Fibroblast of skin of back (primary cell): ENCODE measurements at places on chromosomes 1 and 21.
A peak's percentile ranks its signal among the peaks of the same experiment; 100 is the strongest.

GRCh38 chr1:28540651-28541050 is 12.2 kb upstream of the TRNAU1AP start:
- no peak for DNase-seq

DNA sequence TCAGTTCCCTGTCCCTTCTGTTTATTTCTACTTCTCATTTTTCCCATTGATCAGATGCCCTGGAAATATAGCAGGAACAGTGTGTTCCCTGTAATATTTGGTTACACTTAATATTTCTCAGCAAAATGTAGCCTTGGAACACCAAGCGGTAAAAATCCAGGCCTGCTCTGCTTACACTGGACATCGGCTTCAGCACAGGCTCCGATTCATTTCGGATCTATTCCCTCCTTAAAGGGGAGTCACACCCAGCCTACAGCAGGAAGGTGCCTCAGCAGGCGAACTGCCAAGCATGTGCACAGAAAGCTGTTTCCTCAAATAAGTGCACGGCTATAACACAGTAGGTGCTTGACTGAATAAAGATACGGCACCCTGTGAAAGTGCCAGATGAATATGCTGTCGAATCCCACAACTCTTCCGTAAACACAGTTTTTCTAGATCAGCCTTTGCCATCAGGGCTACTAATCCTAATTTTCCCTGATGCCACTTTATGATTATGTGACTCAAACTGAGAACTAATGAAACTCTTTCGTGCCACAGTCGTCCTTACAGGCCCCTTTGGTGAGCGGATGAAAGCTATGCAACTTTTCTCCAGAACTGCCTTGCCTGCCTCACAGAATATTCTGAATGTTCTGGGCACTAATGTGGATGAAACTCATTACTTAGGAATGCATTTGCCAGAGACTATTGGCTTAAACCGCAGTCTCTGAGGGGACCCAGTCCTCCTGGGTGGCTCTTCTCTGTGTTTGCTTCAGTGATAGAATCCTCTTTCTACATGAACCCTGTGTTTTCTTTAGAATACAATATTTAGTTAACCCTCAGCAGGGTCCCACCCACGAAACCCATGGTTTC is 275.5 kb upstream of the RUNX1 start:
- peak; percentile 97 for DNase-seq

DNA sequence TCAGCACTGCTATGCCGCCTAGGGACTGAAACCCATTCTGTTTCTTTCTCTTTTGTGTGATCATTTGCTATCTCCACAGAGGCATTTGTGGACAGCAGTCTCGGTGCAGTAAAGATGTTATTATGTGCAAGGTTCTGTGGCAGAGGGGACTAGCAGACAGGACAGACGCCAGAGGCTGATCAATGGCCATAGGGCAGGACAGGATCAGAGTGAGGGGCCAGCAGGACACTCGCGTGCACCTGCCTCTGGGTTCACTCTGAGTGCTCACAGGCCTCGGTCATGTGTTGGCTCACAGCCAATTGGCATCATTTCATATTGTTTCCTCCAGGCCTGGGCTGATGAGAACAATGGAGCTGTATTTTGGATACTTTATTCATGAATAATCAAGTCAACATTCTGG is 212.6 kb downstream of the TGFB2 start:
- peak; percentile 32 for DNase-seq

DNA sequence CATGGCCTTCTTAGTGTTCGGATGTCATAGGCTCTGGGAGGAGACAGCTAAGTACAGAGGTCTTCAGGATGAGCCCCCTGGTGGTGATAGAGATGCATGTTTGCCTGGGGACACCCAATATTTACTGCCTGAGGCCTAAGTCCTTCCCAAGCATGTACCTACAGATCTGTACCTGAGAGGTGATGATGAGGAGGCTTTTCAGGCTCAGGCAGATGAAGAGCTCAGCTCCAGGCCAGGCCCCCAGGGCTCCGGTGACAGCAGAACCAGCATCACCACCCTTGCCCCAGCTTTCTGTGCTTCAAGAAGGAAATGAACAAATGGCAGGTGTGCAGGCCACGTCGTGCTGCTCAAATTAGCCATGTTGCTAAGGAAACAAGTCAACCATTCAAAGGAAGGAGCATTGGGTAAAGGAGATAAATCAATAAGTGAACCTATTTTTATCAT is 21.1 kb downstream of the CACNA1E start:
- no peak for DNase-seq

GRCh38 chr1:32350785-32351398 is 11.4 kb downstream of the FAM229A start:
- no peak for DNase-seq

- DNase-seq: no peak
These were observed 32.7 kb downstream of the WDTC1 start for GRCh38 chr1:27267153-27267552.

DNA sequence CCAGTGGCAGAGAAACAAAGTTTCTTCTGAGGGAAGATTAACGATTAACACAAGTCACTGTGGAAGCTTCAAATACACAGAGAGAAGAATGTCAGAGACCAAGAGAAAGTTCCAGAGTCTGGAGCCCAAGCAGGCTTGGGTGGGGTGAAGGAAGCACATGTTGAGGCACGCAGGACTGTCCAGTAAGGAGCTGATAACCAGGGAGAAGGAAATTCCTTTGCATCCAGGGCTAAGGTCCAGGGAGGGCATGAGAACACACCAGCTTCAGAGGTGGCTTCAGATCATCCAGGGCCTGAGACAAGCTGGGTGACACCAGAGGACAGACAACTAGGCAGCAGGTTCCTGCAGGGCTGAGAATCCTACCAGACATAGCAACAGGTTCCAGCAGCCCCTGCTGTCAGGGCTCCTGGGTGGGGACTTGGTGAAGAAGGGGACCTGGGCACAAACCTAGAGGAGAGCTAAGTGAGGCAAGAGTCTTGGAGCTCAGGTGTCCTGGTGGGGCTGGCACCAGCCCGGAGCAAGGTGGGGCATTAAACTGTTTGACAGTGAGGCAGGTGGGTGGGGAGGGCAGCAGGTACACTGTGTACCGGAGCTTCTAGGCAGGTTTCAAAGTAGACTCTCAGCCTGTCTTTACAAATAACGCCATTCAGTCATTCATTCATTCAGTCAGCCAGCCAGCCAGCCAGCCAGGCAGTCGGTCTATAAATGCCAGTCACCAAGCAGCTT is 2.6 kb upstream of the SPRR1A start:
- DNase-seq: no peak

DNA sequence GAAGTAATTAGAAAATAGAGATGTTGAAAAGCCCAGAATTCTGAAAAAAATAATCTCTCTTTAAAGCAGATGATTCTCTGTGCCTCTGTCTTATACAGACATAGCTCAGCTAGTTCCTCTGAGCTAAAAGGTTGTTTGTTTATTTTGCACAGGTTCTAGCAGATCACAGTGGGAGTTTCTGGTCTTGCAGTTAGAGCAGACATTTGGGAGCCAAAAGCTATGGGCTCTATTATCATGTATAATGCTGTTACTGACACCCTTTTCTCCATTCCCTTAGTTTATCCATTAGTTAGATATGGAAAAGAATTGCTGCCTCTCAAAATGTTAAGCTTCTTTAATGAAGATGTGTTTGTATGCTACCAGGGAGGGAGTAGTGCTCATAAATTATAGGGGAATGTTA is 20.5 kb upstream of the CD55 start:
- no peak for DNase-seq

DNA sequence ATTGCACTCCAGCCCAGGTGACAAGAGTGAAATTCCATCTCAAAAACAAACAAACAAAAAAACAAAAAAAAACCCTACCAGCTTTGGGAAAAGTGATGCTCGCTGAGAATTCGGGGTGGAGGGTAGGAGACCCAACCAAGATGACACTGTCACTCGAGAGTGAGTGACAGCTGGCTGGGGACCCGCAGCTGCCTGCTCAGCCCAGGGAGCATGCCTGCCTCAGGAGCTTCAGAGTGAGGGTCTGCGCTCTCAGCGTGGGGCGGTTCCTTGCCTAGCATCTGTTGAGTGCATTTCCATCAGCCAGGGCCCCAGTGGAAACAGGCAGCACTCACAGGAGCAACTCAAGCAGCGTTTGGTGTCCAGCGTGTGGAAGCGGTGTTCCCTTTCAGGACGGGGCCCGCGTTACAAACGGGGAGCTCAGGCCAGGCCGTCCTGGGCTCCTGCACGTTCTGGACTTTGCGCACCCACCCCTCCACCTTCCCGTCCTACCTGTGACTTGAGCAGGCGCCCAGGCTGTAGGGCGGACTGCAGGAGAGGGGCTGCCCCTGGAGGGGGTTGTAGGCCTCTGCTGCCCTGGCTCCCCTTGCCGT is 5.9 kb downstream of the CSTB start:
- no peak for DNase-seq

GRCh38 chr1:186210258-186210657 is 164.8 kb downstream of the TPR start:
- no peak for DNase-seq

DNA sequence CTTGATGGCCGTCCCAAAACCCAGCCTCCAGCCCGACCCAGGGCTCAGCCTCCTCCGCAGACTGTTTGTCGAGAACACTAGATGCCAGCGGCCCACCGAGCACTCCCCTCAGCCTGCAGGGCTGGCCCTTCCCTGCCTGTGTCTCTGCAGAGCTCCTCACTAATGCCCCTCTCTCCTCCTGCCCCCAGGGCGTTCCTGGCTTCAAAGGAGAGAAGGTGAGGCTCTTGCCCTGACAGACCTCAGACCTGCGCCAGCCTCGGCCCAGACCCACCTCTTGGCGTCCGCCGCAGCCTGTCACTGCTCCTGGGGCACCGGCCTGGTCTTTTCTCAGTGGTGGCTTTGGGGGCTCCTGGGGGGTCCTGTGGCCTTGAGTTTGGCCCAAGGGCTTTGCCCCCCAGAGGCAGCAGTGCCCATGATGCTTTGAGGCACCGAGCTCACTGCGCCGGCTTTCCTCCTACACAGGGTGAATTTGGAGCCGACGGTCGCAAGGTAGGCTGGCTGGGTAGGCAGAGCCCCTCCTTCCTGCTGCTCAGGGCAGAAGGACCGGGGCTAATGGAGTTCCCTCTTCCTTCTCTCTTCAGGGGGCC is 18.4 kb downstream of the COL6A2 start:
- DNase-seq: no peak

GRCh38 chr1:188615321-188615720 is 1786.6 kb downstream of the PLA2G4A start:
- DNase-seq: peak; percentile 30

DNA sequence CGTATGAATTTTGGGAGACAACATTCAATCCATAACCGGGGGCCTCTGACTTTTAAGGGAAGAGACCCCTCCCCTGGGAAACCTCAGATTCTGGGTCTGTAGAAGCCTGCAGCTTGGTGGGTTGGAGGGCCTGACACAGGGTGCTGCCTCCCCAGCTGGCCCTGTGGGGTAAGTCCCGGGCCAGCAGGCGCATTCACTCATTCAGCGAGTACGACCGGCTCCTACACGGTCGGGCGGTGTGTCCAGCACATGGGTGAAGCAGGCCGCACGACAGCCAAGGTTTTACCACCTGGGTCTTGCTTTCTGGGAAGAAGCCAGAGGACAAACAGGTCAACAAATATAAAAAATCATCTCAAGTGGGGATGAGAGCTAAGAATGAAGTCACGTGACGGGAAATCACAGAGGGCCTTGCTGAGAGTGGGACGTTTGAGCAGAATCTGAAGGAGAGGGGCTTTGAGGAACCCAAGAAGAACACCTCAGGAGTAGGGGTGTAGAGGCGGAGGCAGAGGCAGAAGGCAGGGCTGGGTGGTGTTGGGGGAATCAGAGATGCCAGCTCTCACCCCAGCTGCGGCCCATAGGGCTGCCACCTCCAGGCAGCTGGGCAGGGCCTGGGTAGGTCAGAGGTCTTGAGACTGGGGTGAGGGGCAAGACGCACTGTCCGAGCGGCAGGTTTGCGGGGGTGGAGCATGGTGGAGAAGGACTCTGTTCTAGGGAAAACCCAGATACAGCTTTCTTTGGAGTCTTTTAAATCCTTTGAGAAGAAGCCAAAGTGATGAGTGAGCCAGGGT is 333.3 kb upstream of the VAMP3 start:
- no peak for DNase-seq

DNA sequence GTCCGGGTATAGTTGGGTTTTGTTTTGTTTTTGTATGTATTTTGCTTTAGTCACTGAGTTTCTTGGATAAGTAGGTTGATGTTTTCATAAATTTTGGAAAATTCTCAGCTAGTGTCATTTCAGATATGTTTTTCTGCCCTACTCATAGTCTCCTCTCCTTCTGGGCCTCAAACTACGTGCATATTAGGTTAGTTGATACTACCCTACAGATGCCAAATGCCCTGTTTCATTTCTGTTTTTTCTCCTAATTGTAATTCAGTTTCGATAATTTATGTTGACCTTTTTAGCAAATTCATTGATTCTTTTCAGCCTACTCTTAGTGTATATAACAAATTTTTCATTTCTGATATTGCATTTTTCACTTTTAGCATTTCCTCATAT is 268.6 kb upstream of the RGS18 start:
- no peak for DNase-seq

DNA sequence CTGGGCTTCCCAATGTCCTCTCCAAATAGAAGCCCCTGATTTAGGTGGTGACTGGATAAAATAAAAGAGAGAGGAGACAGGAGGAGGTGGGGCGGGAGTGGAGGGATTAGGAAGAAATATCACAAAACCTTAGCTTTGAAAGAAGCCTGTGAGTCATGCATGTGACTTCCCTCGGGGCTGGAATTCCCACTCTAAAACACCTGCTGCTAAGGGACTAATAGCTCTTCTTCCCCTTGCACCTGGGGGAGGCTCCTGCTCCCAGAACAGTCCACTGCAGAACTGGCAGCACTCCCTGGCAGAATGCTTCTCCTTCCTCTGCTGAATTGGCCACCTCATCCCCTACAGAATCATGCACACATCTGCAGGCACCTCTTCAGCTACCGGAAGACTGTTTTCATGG is 207.2 kb downstream of the ATG4C start:
- no peak for DNase-seq

- DNase-seq: no peak
These were observed 93.2 kb downstream of the KCNJ15 start for GRCh38 chr21:38349977-38350376.

- DNase-seq: peak; percentile 41
These were observed 144.6 kb downstream of the MAGI3 start for GRCh38 chr1:113534875-113535274.

DNA sequence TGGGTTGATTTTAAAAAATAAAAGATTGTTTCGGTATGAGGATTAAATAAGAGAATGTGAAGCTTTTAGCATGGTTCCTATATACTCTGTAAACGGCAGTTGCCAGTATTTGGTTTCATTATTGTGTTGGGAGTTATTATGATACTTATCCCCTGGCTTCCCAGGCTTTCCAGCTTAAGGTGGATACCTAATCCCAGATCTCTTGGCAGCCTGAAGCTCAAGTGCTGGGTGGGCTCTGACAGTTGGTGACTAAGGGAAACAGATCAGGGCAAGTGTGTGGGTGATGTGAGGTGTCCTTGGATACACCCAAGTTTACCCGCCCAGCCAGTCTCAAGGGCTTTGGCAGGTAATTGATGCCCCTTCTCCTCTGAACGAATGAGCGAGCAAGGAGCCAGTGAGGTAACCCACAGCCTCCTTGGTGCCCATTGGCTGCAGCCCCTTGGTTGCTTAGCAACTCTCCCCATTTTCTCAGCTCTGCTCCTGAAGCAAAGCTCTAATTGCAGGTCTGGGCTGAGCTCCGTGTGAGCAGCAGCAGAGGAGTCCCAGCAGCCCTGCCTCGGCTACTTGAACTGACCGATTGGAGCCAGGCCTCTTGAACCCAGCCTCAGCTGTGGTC is 6.1 kb downstream of the IPO13 start:
- no peak for DNase-seq

- DNase-seq: peak; percentile 91
These were observed 11.8 kb downstream of the ZBED6 start for GRCh38 chr1:203807196-203807595.

- DNase-seq: no peak
These were observed 181.0 kb upstream of the JUN start for GRCh38 chr1:58964880-58965279.
